Stimulated activated CD4-positive, alpha-beta T cell treated with anti-CD3 and anti-CD28 coated beads, Interleukin-4, amount 100 ng/mL, for 4 hours (primary cell): ENCODE measurements at places on chromosomes 1 and 21.

GRCh38 chr1:109979489-109980091, 5.0 kb upstream of the AHCYL1 start:
- DNase-seq = no peak

GRCh38 chr1:57674801-57675200, 250.9 kb upstream of the DAB1 start:
- no peak for DNase-seq

DNA sequence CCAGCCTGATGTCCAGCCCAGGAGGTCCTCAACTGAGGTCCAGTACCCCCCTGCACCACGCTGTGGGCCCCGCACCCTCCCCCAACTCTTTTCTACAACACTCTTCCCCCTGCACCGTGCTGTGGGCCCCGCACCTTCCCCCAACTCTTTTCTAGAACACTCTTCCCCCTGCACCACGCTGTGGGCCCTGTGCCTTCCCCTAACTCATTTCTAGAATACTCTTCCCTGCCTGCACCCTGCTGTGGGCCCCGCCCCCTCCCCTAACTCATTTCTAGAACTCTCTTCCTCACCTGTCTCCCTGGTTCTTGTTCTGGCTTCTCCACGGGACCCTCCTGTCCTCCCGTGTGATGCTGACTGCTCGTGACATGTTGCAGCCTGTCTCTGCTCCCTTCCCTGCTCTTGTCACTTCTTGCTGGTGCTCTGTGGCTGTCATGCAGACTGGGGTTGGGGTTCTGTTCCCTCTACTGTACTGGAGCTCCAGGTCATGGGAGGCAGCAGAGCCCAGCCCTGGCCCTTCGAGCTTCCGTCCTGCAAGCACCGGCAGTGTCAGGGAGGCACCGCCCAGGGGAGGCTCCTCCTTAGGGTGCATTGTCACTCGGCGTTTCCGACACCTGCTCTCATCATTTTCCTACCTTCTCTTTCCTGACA, 160.1 kb upstream of the COL6A1 start:
- DNase-seq = no peak

- no peak for DNase-seq
Measured at GRCh38 chr1:166040202-166040997, 126.4 kb downstream of the FAM78B start.

GRCh38 chr1:234958066-234958705, 170.5 kb downstream of the TOMM20 start:
- DNase-seq = no peak

GRCh38 chr1:14626869-14627607, 28.6 kb downstream of the KAZN start:
- DNase-seq = no peak

DNA sequence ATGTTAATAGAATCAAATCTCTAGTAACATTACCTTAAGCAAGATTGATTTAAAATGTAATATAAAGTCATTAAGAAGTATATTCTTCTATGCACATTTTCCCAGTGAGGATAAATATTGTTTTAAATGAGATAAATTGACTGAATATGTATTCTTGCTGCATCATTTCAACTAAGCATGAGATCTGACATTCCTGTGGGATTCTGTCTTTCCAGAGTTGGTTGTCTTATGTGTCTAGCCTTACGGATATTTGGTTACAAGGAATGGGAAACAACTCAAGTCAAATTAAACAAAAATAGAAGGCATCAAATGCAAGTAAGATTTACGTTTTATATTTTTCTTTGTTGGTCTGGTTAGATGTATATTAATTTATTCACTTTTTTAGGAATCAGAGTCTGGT, 287.5 kb downstream of the PTGER3 start:
- no peak for DNase-seq

DNA sequence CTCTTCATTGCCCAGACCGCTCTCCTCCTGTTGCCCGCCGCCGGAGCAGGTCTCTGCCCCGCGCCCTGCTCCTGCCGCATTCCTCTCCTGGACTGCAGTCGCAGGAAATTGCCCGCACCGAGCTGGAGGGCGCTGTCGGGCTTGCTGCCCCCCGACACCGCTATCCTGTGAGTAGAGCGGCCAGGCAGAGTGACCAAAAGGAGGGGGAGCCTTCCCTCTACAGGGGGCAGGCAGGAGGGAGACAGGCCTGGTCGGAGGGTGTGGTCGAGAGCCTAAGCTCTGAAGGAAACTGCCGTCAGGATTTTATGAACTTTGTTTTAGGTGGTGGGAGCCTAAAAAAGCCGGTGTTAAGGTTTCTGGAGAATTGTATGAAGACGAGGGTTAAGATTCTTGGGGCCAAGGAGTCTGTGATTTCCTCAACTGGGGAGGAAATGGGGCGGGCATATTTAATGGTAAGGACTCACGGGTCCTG, 517 bp downstream of the LRIG2 start:
- no peak for DNase-seq

GRCh38 chr1:167548059-167548932, 5.3 kb downstream of the CREG1 start:
- DNase-seq = no peak

DNA sequence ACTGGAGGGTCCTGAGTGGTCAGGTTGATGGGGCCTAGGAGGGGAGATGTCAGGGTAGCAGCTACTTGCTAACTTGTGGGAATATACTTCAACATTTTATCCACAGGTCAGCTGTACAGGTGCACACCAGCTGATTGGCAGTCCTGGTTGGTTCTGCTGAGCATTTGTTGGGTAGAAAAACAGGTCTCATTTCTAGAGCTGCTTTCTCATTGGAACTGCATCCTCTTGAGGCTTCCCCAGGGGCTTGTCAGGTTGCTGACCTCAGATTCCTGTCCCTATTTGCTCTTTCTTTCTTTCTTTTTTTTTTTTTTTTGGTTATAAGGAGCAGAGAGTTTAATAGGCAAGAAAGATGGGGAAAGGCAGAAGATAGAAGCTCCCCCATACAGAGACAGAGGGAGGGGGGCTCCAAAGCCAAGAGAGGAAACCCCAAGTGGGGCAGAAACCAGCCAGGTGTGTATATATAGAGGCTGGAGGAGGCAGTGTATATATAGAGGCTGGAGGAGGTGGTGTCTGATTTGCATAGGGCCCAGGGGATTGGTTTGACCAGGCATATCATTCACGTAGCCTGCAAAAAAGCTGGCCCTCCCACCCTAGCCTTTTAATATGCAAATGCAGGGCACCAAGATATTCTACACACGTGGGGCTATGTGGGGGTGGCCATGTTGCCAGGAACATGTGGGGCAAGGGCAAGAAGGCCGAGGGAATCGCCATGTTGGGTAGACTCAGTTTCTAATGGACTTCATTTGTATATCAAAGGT, 57.3 kb upstream of the STUM start:
- no peak for DNase-seq

DNA sequence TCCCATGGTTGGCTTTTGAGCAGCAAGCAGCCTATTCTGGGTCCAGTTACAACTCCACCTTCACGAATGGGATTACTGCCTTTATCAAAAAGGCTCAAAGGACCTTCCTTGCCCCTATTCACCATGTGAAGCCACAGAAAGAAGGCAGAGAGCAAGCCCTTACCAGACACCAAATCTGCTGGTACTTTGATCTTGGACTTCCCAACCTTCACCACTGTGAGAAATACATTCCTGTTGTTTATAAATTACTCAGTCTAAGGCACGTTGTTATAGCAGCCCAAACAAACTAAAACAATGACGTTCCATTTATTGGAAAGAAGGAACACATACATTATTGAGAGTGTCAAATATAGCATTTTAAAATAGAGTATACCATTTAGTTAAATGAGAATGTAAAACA, 1557.9 kb downstream of the PLA2G4A start:
- DNase-seq = no peak

DNA sequence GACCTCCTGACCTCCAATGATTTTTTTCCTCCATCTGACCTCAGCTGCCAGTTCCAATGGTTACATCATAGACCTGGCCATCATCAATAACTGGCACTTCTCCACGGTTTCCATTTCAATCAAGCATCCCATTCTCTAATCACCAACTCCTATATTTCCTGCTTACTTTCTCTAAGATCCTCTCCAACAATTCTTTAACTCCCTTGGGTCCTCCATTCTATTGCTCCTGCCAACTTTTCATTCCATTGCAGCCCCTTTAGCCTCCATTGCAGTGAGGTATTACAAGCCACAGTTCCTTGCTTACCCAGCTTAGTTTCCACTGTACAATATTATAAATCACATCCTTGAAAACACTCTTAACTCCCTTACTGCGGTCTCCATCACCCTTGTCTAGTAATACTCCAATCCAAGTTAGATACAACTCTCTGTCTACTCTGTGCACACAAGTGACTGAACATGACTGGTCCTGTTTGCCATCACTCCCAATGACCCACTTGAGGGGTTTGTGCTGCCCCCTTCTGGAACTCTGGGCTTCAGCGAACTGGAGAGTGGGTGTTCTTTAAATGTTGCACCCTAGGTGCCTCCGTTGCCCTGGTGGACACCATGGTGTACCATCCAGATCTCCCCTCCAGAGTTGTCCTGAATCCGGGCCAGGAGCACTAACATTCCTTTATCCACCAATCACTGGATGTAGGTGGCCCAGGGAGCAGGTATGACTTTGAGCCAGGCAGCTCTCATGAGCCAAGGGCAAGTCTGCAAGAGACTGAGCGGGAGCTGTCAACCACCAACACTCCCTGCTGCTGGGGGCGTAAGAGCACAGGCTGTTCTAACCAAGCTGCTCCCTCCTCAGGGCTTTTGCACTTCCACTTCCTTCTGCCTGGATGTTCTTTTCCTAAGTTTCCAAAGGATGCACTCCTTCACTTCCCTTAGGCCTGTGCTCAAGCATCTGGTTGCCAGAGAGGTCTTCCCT, 3.7 kb upstream of the FNDC7 start:
- peak; percentile 38 for DNase-seq

DNA sequence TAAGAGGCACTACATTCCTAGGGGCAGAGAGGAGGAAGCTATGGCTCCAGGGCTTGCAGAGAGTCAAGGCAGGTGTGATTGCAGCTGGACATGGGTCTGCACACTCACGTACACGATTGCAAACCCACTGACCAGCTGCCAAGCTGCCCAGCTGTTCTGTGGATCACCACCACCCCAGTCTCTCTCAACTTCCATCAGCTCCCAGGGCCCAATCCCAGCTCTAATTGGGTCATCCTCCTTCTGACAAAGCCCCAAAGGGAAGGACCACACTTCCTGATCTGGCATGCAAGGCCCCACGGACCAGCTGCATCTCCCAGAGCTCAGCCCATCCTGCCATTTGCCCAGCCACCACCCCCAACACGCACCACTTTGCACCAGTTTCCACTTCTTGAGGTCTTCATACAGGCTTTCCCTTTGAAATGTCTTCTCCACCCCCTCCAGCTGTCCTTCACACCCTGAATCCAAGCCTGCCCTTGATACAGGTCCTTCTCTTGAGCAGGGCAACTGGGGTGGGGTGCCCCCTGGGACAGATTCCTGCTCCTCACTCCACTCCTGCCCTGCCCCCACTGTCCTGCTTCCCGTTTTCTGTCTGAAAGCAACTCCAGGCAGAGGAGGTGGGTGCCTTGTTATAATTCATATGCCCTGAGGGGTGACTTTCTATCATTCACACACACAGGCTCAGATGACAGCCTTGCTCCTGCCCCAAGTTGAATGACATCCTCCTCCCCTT, 179.4 kb upstream of the EDN2 start:
- no peak for DNase-seq

DNA sequence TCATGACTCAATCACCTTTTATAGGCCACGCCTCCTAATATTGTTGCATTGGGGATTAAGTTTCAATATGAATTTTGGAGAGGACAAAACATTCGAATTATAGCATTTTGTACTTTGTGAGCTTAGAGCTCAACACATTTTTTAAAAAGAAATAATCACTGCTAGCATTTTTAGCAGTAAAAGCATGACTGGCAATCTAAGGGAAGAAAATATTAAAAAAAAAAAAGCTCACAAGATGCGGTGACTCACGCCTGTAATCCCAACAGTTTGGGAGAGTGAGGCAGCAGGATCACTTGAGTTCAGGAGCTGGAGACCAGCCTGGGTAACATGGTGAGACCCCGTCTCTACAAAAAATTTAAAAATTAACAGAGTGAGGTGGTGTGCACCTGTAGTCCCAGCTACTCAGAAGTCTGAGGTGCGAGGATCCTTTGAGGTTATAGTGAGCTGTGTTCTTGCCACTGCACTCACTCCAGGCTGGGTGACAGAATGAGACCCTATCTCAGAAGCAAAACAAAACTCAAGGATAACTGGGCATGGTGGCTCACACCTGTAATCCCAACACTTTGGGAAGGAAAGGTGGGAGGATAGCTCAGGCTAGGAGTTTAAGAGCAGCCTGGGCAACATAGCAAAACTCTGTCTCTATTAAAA, 28.8 kb upstream of the DIPK1A start:
- DNase-seq = no peak

GRCh38 chr1:204619721-204620120, 65.8 kb downstream of the LRRN2 start:
- no peak for DNase-seq

DNA sequence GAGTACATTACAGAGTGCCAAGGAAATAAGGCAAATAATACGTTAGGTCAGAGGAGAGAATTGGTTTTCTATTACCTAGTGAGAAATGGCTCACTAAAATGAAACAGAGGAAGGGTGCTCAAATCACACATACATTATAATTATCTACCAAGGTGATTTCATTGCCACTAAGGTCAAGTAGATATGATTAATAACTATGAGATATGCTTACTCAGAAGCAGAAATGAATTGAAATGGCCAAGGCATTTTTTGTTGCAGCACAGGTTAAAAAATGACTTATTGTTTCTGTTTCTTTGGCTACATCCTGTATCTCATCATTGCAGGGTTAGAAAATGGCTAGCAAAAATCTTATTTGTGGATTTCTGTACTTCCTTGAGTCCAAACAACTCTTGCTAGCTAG, 154.5 kb upstream of the GORAB start:
- DNase-seq = no peak

DNA sequence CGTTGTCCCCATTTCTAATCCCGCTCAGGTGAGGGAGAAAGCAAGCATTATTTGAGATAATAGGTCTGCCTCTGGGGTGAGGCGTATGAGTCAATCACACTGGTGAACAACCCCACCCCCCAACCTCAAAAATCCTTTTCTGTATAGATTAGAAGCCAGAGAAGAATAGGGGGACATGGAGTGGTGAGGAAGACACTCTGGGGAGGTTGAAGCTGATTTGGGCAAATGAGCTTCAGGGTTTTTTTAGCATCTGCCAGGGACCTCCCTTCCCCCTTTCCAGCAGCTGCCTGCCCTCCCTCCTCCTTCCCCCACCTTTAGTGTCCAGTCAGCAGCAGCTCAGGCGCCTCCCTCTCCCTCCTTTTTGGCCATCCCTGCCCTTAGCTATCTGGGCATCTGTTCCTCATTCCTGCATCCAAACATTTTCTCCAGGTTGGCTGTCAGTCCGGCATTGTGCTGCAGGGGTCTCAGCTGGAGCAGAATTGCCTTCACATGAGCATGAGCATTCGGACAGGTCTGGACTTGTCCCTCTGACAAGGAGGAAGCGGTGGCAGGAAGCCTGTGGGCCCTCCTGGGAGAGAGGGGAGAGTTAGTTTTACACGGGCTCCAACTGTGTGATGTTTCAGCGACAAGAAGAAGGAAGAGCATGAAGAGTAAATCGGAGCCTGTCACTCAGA, 30.8 kb upstream of the PTGFRN start:
- DNase-seq = peak; percentile 7

- no peak for DNase-seq
Measured at GRCh38 chr1:41844781-41845272, 73.9 kb downstream of the HIVEP3 start.
